ENCODE measurements at places on chromosomes 7 and 10. TPM values are rescaled to one million over a fixed set of nuclear protein-coding genes. Genes with fewer than 3 reads are reported as not detected.
A peak's percentile ranks its signal among the peaks of the same experiment; 100 is the strongest.

DNA sequence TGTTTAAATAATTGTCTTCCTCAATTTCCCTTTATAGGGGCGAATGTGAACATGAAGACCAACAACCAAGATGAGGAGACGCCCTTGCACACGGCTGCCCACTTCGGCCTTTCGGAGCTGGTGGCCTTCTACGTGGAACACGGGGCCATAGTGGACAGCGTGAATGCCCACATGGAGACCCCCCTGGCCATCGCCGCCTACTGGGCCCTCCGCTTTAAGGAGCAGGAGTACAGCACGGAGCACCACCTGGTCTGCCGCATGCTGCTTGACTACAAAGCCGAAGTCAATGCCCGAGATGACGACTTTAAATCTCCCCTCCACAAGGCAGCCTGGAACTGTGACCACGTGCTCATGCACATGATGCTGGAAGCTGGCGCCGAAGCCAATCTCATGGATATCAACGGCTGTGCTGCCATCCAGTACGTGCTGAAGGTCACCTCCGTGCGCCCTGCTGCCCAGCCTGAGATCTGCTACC is 42.1 kb downstream of the ASB4 start:
- ATAC-seq, result no peak

- no peak for ATAC-seq
These were observed 113.7 kb downstream of the RAB11FIP2 start for GRCh38 chr10:117933036-117933435.

GRCh38 chr7:24637706-24638105 is 64.5 kb downstream of the PALS2 start:
- ATAC-seq, result no peak

DNA sequence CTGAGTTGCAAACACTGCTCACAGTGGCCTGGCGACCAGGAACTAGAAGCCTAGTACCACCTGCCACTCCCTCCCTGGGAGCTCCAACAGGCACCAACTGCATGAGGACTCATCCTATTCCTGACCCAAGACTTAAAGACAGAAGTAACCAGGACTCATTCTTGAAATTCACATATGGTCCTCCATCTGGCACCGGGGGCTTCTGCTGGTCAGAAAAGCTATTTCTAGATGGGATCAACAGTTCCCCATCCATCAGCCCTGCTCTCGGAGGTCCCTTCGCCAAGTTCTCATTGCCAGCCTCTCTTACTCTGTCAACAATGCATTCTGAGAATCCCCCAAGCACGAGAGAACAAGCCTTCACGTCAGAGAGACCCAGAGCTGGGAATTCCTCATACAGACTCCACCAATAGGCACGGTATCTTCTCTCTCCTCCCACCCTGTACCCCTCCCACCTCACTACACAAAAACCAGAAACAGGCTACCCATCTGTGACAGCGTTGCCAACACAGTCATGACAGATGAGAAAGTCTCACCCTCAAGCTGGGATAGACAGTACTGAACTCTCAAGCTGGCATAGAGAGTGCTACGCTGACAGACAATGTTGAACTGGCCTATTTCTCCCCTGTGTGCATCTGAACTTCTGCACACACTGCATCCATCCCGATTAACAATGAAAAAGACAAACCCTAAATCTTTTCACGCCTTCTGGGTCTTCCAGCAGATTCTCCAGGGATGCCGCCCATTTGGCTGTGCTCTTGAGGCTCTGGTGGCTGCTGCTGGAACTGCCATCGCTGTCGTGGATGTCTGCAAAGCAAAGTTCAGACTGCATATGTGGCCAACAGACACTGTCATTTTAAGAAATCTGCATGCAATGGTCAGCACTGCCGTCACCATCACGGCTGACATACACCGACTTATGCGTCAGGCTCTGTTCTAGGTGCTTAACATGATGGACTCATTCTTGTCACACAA is 15.6 kb downstream of the RGS10 start:
- ATAC-seq, result no peak

GRCh38 chr10:79984851-79985250 is 35.9 kb upstream of the SFTPD start:
- peak; percentile 93 for ATAC-seq

DNA sequence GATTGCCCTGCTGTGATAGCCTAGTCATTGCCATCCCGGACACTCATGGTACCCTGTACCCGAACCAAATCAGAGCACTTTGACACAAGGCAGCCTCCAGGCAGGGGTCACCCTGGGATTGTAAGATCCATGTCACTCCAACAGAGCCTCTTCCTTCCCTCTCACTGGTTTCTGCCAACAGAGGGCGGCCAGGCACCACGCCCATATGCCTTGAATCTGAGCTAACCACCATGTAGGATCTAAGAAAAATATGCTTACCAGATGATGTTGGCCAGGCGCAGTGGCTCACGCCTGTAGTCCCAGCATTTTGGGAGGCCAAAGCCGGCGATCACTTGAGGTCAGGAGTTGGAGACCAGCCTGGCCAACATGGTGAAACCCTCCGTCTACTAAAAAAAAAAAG is 389.2 kb upstream of the KLF6 start:
- no peak for ATAC-seq

Gene ZNF32
- total RNA-seq, result 16.8 TPM

Gene CRTAC1
- 1.5 TPM for total RNA-seq

Gene PRKG1
- 0.80 TPM for total RNA-seq

Gene GHRHR
- total RNA-seq, result not detected
